ENCODE measurements at places on chromosomes 6 and 20. TPM values are rescaled to one million over a fixed set of nuclear protein-coding genes. Genes with fewer than 3 reads are reported as not detected.
A peak's percentile ranks its signal among the peaks of the same experiment; 100 is the strongest.

- no peaks in the 10 kb centered on the region for H3K36me3 ChIP-seq
- peak overlapping the region; percentile 49 for H3K27ac ChIP-seq
- no peak overlapping the region for H3K4me3 ChIP-seq
These were observed 46.1 kb upstream of the JAG1 start for GRCh38 chr20:10719740-10720385.

GRCh38 chr6:7129784-7130569 lies 22.2 kb downstream of the RREB1 start:
- no peak overlapping the region for H3K27ac ChIP-seq
- no peaks in the 10 kb centered on the region for H3K4me1 ChIP-seq
- no peaks in the 10 kb centered on the region for H3K27me3 ChIP-seq
- H3K4me3 ChIP-seq, result no peak overlapping the region
- H3K36me3 ChIP-seq, result no peaks in the 10 kb centered on the region

DNA sequence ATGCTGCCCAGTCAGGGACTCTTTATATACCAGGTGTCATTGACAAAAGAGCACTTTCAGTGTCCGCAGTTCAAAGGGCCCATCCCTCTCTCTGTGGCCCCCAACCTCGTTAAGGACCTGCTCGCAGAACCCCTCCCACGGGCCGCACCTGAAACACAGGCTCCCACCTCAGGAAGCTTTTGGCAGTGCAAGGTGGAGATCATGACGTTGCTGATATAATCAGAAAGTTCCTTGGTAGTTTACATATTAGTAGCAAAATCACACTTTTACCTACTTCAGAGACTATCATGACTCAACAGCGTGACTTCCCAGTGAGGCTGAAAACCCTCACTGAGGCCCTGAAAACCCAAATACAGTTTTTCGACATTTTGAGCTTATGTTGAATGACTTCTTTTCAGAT lies 4.1 kb downstream of the TTLL2 start:
- H3K4me1 ChIP-seq, result no peaks in the 10 kb centered on the region
- no peak for DNase-seq
- H3K4me3 ChIP-seq, result no peak overlapping the region
- no peak overlapping the region for H3K27ac ChIP-seq
- no peaks in the 10 kb centered on the region for H3K36me3 ChIP-seq

The C20orf96 gene
- 2.8 TPM for total RNA-seq

The GATA5 gene
- total RNA-seq, result not detected

GRCh38 chr6:137430954-137431353 lies 63.2 kb downstream of the OLIG3 start:
- no peaks in the 10 kb centered on the region for H3K4me1 ChIP-seq
- no peaks in the 10 kb centered on the region for H3K27me3 ChIP-seq
- H3K27ac ChIP-seq, result no peak overlapping the region
- H3K36me3 ChIP-seq, result no peaks in the 10 kb centered on the region
- no peak for DNase-seq
- H3K4me3 ChIP-seq, result no peak overlapping the region

DNA sequence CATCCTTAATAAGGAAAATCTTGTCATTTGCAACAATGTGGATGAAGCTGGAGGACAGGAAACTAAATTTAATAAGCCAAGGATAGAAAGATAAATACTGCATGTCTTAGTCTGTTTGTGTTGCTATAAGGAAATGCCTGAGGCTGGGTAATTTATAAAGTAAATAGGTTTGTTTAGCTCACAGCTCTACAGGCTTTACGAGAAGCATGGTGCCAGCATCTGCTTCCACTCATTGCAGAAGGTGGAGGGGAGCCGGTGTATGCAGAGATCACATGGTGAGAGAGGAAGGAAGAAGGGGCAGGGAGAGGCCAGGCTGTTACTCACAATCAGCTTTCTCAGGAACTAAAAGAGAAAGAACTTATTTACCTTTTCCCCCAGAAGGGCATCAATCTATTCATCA lies 118.9 kb upstream of the SMLR1 start:
- H3K4me1 ChIP-seq, result no peaks in the 10 kb centered on the region
- no peaks in the 10 kb centered on the region for H3K36me3 ChIP-seq
- H3K4me3 ChIP-seq, result no peak overlapping the region
- DNase-seq, result no peak
